Stimulated activated CD8-positive, alpha-beta memory T cell treated with anti-CD3 and anti-CD28 coated beads, Interleukin-7, amount 100 ng/mL, for 1 hour (primary cell): ENCODE measurements at places on chromosomes 2 and 18.

DNA sequence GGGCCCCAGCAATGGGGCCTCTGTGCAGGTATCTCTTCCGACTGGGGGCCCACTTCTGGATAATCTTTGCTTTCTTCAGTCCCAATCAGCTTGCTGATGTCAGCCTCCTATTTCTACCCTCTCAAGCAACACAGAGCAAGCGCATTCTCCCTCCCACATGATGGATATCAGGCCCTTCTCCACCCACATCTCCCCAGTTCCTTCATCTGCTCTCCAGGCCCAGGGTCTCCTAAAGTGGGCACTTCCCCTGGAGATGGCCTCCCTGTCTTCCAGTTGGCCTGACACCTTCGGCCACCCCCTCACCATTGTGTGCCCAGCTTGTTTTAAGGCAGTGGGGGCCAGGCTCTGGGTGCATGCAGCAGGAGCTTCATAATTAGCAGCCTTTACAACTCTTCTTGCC is 96.6 kb upstream of the MCFD2 start:
- DNase-seq: no peak

DNA sequence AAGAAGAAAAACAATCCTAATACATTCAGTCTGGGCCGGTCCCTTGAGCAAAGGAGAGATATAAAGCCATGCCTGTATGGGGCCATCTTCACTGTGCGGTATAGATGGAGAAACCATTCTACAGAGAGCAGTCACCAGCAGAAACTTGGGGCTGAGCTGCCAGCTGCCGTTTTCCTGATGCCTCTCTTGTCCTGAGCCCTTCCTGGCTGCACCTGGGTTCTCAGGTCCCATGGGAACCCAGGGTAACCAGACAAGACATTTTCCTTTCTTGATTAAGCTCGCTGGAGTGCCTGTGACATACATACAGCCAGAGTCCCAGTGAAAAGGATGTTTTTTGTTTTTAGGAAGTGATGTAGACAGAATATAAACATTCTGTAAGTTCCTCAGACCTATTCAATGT is 5.3 kb upstream of the METTL21A start:
- no peak for DNase-seq

DNA sequence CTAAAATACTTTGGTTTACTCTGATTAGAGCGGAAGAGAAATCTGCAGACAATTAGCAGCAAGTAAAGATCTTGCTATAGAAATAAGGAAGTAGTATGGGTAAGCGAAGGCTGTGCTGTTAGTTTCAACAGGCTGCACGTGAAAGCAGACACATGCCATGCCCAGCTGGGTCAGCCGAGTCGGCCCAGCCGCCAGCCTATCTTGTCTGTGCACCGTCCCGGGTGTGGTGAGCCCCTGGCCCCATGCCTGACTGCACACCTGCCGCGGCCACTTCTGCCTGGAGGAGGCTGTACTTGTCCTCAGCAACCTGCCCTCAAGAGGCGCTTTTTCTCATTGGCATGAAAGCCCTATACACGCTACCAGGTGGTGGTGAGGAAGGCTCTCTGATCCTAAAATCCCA is 185.5 kb downstream of the SEPTIN10 start:
- no peak for DNase-seq

DNA sequence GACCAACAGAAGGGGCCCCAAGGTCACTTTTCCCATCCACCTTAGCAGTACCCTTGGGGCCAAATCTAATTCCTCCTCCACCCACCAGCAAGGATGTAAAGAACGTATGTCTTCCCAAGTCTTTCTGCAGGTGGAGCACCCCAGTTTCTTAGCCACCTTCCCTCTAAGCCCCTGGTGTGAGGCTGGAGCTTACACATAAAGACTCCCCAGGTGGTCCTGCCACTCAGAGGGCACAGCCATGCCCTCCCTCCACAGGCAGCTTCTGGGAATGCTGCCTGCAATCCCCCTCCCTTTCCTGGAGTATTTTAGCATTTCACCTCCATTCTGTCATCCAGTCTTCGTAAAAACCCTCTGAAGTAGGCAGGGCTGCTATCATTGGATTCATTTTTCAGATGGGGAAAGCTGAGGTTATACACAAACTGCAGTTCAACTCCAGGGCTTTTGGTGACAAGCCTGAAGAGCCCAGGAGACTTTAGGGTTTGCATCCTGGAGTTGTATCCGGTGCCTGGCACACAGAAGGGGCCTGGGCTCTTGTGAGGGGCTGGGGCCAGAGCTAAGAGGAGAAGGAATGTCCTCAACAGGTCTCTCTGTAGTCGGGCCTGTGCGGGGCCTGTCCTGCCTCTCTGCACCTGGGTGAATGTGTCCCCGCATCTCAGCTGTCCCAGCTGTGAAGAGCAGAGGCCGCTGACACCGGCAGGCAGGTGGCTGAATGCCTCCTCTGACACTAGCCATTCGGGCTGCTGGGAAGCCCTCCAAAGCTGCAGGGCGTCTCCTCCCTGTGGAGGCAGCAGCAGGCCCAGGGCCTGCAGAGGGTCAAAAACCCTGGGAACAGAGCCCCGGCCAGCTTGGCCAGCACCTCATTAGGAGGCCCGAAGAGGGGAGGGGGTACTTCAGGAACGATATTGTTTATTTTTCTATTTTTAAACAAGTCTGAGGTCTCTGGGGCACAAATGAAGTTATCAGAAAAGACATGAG is 27.6 kb downstream of the CIB4 start:
- no peak for DNase-seq

DNA sequence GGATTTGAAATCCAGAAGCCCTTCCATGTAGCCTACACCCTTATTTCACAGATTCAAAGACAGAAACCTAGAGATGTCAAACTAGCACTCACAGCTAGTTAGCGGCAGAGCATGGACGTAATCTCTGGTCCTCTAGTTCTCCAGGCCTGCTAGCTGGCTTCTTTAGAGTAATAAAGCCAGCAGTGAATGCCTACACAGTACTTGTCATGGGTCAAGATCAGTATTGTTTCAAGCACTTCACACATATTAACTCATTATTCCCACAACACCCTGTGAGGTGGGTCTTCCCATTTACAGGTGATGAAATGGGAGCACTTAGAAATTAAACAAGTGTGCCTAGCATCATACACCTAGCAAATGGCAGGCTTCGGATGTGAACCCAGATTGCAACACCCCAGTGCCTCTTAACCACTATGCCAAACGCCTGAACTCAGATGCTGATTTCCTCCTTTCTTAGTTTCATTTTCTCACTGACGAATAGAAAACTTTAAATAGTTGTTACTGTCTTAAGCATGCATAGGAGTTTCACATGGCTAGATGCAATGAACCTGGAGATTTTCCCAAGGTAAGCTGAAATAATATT is 14.5 kb upstream of the ZBTB14 start:
- no peak for DNase-seq

DNA sequence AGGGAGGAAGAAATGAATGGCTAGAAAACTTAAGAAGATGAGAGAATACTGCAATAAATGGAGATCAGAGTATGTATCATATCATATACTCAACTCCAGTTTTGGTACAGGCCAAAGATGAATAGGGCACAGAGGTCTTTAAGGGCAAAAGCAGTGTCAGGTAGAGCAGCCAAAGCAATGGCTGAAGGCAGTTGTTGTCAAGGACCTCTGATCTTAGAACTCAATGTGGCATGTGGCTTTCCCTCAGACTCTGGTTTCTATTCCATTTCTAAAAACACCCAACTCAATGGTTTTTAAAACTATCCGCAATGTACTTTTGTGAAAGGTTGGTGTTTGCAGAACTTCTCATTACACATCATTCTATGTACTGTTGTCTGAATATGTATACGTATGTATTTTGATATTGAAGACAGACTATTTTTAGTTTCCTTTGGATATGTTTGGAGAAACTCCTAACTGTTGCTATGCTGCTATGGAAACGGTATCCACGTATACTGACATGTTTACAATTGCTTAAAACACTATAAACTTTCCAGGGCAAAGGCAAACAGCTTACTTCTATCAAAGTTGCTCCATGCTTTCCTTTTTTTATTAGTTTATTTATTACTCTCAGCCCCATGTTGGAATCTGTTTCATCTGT is 58.1 kb upstream of the PELI1 start:
- no peak for DNase-seq

GRCh38 chr18:52948868-52949444 is 609.0 kb downstream of the DCC start:
- DNase-seq: no peak

DNA sequence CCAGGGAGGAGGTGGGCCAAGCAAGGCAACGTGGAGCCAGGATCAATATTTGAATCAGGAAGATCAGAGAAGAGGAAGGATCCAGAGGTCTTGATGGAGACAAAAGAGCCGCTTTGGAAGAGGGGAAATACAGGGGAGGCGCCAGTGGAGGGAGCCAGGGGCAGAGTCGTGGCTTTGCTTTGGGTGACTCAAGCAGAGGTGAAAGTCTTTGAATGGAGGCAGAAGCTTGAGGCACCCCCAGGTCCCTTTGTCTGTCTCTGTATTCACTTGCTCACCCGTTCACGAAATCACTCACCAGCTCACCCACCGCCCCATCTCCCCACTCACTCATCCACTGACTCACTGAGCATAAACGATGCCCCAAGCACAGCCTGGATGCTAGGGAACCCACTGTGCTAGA is 134.1 kb downstream of the ACOXL start:
- no peak for DNase-seq

DNA sequence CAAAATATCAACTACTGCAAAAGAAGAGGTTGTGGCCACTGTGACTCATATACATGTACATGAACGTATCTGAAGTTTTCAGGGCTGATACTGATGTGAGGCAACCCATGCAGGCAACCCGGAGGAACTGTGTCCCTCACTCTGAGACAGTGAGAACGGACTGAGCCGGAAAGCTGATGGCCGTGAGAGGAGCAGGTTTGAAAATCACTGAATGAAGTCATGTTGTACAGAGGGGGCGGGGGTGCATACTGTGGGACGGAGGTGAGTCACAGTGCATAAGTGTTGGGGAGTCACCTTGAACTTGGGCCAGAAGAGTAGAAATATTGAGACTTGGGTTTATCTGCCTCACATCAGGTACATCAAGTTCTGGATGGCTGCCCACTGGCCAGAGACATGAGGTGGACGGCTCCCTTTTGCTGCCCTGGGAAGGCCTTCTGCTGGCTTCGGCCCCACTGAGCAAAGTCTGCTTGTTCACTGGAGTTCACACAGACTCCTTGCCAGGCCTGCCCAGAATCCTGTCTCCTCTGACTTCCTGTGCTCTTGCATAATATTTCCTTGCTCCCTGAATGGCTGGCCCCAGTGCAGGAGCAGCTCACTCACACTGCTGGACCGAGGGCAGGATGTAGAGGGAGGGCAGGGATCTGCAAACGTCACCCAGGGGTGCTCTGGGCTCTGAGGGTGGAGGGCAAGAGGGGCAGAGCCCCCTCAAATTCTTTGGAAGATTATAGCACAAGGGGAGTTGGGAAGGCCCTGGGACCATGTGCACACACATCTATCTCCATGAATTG is 18.1 kb downstream of the EPAS1 start:
- DNase-seq: no peak

GRCh38 chr18:12256951-12257350 is 2.8 kb downstream of the CIDEA start:
- DNase-seq: no peak

DNA sequence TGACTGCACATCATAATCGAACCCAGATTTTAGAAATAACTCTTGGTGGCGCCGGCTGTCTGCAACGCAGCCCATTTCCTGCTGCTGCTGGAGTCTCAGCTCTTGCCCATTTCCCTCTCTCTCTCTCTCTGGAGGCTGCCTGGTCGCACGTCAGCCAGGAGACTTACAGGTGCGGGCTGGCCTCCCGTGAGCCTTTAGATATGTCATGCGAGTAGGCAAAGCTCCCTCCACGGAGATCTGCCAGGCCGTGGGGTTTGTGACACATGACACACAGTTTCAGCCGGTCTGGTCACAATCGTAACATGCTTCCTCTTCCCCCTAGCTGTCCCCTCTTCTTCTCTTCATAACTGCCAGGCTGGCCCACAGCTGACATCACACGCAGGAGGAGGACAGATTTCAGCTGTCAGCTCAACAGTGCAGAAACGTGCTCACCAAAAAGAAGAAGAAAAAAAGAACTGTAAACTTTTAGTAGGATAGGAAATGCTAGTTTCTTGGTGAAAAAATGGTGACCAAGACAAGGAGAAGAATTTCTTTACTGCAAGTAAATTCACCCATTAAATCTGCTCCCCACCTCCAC is 489.3 kb downstream of the ZNF516 start:
- DNase-seq: no peak

DNA sequence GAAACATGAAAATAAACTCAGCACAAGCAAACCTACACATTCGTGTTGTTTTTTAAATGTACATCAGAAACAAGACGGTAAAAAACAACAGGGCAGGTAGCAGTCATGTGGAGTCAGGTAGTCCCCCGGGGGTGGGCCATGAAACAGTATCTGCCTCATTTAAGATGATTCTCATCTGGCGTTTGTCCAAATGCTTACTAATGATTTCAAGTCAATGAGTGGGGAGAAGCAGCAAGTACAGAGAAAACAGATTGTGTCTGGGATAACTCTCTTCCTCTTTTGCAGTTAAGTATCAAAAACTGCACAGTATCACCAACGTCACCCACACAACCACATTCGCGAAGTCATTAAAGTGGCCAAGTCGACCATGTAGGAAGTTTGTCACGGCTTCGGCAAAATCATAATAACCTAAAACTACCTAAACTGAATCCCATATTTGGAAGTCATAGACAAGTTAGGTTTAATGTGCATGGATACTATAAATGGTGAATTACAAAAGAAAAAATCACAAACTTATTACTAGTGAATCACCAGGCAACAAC is 1.3 kb downstream of the LAPTM4A start:
- DNase-seq: no peak
